Central memory CD4-positive, alpha-beta T cell (primary cell): ENCODE measurements at places on chromosomes 2 and 18.

DNA sequence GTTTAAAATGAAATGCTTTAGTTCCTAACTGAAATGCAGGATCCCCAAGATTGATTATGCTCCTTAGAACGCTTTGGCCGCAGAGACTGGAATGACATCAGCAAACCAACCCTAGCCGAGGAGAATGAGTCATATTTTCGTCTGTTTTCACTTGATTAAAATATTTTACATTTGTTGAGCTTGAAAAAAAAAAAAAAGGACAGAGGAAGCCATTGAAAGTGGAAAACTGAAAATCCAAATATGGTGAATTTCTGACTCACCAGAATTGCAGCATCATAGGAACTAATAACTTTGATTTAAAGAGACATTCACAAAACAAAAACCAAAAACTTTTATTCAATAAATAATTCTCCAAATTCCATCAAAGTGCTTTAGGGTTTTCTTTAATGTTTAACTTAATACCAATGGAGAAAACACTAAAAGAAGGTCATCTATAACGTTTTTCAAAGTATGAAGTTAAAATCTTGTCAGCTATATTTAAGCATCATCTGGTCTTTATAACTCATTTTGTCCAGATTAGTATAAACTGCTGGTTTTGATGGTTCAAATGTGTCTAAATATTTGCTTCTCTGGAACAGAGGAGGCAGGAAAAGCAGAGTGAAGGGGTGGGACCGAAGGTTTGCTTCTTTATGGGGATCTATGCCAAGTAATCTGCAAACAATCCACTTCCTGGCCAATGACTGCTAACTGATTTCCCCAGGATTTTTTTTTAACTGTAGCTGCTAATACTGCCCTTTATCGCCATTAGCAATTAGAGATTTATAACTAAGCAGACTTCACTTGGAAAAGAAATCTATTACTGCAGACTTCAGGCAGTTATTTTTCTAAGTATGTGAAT lies 30.9 kb upstream of the COL5A2 start:
- DNase-seq: no peak

GRCh38 chr2:236627193-236627592 lies 57.6 kb downstream of the ACKR3 start:
- no peak for DNase-seq

GRCh38 chr2:189406586-189407233 lies 34.6 kb upstream of the WDR75 start:
- no peak for DNase-seq

- no peak for DNase-seq
Observed at GRCh38 chr2:165428926-165429325, 40.6 kb upstream of the CSRNP3 start.

GRCh38 chr2:152246686-152247336 lies 71.2 kb upstream of the STAM2 start:
- DNase-seq: no peak

- DNase-seq: no peak
Observed at GRCh38 chr2:237927135-237927534, 39.7 kb upstream of the UBE2F start.

GRCh38 chr2:58862244-58862643 lies 621.1 kb upstream of the FANCL start:
- no peak for DNase-seq

DNA sequence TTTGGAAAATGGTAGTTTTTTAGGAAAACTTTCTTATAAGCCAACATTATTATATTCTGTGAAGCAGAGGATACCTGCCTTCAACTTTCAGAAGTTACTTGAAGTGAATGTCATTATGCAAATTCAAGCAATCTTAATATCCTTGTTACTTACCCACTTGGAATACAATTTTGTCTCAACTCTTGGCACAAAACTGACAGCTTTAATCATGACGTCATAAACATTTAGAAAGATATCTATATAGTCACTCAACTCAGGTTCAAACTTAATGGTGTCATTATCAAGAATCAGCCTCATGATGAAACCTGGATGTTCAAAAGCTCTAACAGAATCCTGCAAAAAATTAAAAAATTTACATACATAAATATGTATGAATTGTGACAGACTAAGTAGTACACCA lies 68.1 kb downstream of the DNAH7 start:
- no peak for DNase-seq

GRCh38 chr2:239590276-239590675 lies 189.5 kb upstream of the HDAC4 start:
- DNase-seq: no peak

DNA sequence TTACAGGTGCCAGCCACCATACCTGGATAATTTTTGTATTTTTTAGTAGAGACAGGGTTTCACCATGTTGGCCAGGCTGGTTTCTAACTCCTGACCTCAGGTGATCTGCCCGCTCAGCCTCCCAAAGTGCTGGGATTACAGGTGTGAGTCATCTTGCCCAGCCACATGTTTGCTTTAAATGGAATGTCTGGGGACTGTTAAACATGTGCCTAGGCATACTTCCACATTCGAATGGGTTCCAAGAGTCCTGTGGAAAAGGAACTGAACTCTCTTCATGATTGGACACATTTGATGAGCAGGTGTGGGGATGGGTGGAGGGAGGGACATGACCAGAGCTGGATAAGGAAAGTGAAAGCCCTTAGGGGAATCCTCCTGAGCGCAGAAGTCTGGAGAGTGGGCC lies 58.4 kb upstream of the GREB1L start:
- DNase-seq: no peak

DNA sequence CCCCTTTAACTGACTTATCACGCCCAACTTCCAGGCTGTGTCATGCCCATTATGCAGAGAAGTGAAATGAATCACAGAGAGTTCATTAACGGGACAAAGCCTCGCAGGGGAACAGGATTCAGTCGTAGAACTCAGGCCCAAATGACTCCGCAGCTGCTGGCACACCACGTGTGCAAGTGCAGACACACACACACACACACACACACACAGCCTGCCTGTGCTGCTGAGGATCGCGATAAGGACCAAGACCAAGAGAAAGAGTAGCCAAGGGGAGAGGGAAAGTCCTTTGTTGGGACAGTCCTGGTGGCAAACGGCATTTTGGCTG lies 90.0 kb upstream of the TAF1B start:
- peak; percentile 35 for DNase-seq

GRCh38 chr2:162018530-162018929 lies 55.5 kb downstream of the DPP4 start:
- DNase-seq: no peak

DNA sequence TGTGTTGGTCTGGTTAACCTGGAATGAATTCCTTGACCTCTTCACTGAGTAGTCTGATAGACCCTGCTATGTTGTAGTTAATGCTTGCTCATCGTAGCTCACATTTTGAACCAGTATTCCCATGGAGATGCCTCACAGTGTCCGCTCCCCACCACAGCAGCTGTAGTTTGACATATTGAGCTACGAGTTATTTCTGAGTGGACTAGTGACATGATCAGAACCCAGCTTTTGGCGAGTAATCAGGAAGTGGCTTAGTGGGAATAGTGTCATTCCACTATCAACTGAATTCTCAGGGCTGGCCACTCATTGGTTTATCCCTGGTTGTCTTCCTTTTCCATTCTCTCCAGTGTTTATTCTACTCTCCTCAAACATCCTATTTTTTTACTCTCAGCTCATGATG lies 102.7 kb downstream of the MYO1B start:
- DNase-seq: no peak

DNA sequence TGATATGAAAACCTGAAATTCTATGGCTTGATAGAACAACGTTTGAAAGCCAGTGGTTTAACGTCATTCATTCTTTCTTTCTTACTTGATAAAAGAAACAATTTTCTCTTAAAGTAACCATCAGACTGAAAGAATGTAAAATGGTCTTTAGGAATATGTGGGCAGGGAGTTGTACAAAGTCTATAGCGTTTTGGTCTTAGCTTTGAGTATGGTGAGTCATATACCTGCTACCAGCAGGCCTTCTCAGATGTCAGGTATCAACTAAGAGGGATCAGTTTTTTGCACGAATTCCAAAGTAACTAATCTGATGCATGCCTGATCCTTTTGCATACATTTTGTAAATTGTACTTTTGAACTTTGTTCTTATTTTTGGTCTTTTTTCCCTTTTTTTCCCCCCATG lies 101.5 kb upstream of the DSEL start:
- DNase-seq: no peak

GRCh38 chr2:39608686-39609441 lies 56.9 kb upstream of the TMEM178A start:
- no peak for DNase-seq

DNA sequence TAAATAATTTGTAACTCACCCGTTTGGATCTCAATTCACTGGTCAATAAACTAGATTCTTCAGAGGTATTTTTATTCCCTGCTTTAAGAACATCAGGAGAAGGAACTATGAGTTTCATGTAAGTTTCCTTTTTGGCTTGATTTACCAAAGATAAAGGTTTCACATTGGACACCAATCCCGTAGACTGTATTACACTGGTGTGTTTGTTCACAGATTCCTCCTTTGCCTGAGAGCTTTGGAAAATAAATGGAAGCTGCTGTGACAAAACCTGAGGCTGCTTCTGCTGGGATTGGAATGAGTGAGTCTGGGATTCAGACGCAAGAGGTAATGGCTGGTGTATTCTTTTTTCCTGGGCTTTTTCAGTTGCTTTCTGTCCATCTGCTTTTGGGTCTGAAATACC lies 151.8 kb upstream of the WDSUB1 start:
- DNase-seq: no peak

- DNase-seq: no peak
Observed at GRCh38 chr18:51170664-51171063, 26.8 kb downstream of the MEX3C start.

GRCh38 chr18:57559314-57559713 lies 27.2 kb downstream of the FECH start:
- no peak for DNase-seq

DNA sequence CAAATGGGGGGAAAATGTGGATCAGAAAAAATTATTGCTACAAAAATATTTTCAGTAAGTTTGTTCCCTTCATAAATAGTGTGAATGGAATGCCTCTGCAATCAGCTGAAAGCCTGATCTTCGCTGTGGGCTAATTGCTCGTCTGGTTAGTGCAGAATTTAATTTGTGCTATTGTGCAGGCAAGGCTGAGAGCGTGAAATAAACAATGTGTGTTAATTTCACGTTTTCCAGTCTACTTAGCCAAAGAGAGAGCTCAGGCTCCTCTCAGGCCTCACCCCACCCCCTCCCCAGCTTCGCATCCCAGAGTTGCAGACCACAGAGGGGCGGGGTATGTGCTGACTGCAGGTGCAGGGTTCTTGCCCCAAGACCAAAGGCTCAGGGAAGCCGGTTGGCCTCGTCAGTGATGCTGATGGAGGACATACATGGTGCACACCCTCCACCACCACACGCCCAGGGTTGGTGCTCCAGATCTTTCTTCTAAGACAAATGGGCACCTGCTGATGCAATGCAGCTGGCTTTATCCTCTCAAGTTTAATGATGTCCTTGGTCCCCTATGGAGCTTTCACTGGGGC lies 302.6 kb upstream of the SLC14A2 start:
- no peak for DNase-seq

GRCh38 chr2:237702441-237703391 lies 75.3 kb downstream of the LRRFIP1 start:
- DNase-seq: no peak

DNA sequence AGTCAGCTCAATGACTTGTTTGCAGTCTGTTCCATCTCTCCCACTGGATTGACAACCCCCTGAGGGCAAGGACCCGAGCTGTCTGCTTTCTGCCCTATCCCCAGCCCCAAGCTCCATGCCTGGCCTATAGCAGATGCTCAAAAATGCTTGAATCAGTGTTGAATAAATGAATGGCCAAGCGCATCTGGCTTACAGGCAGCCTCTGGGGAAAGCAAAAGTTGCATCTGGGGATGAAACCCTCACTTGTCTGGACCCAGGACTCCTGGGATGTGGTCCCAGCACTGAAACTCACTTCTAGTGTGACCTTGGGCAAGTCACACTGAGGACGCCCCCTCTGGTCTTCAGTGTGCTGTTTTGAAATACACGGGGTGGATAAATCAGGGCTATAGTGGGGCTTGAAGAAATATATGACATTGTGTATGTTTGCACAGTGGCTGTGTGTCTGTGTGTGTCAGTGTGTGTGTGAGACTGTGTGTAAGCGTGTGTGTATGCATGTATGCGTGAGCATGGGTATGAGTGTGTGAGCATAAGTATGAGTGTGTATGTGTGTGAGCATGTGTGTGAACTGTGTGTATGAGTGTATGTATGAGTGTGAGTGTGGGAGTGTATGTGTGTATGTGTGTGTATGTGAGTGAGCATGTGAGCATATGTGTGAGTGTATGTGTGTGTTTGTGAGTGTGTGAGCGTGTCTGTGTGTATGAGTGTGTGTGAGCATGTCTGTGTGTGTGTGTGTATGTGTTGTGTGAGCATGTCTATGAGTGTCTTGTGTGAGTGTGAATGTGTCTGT lies 27.8 kb upstream of the TNS1 start:
- DNase-seq: no peak

DNA sequence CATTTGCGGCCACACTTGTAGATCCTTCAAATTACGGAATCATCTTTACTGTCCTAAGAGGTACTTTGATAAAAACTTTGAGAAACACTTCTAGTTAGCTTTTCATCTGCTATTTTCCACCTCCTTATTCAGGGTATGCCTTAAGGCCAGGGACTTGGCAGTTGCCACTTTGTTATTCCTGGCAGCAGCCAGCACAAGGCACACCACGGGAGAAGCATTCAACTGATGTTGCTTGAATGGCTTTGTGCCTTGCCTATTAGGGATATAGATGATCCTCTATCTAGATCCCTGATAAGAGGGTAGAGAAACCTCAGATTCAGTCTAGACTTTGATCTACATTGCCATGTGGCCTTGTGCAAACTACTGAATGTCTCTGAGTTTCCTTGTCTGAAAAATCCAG lies 70.3 kb upstream of the EPHA4 start:
- no peak for DNase-seq

DNA sequence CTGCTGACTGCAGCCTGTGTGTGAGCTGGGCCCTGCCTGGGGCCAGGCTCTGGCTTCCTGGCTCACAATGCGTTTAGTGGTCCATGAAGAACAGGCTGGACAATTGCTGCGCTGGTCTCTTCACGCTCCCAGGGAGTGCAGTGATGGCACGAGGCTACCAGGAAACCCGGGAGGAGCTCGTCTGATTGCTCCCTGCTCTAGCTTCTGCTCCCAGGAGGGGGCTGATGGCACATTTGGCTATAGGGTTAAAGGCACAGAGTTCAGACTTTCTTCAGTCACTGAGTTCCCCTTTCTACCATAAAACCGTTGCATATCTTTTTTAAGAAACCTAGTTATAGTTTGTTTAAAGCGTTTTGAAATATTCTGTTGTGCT lies 60.1 kb downstream of the KCNF1 start:
- no peak for DNase-seq

GRCh38 chr2:16126517-16127275 lies 186.3 kb downstream of the MYCN start:
- DNase-seq: no peak
